ENCODE measurements at places on chromosomes 2 and 18. TPM values are rescaled to one million over a fixed set of nuclear protein-coding genes. Genes with fewer than 3 reads are reported as not detected.

GRCh38 chr18:10995550-10995949 lies 153.8 kb downstream of the PIEZO2 start:
- DNase-seq, result peak; percentile 82

Gene ASXL3
- total RNA-seq, result not detected

- DNase-seq, result no peak
Observed at GRCh38 chr2:144670080-144670479, 150.2 kb upstream of the ZEB2 start.

DNA sequence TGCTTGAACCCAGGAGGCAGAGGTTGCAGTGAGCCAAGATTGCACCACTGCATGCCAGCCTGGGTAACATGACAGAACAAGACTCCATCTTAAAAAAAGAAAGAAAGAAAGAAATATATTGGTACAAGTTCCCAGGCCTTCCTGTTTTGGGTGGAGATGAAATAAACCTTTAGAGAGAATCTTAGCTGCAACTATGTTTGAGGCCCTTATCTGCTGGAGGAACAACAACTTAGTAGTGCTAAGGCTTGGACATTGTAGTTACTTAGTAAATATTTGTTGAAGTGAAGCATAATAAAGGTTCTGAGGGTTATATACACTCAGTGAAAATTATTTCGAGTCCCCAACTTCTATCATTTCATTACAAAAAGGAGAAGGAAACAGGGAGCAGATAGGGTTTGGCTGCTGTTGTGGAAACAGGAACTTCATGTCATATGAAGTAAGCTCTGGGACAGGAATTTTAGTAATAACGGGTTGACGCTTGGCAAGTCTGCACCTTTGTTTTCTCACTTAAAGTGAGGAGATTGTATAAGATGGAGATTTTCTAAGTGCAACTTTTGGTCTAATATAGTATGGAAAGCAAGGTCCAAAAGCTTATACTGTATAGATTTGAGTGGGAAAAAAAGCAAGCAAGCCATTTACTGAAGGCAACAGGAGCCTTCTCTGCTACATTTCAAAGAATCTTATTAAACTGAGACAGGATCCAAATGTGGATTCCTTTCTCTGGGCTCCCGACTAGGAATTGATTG lies 40.0 kb upstream of the AGPS start:
- DNase-seq, result no peak

- no peak for DNase-seq
Observed at GRCh38 chr2:110860630-110861029, 128.3 kb downstream of the ACOXL start.

- no peak for DNase-seq
Observed at GRCh38 chr2:239934571-239935171, 90.5 kb downstream of the NDUFA10 start.

DNA sequence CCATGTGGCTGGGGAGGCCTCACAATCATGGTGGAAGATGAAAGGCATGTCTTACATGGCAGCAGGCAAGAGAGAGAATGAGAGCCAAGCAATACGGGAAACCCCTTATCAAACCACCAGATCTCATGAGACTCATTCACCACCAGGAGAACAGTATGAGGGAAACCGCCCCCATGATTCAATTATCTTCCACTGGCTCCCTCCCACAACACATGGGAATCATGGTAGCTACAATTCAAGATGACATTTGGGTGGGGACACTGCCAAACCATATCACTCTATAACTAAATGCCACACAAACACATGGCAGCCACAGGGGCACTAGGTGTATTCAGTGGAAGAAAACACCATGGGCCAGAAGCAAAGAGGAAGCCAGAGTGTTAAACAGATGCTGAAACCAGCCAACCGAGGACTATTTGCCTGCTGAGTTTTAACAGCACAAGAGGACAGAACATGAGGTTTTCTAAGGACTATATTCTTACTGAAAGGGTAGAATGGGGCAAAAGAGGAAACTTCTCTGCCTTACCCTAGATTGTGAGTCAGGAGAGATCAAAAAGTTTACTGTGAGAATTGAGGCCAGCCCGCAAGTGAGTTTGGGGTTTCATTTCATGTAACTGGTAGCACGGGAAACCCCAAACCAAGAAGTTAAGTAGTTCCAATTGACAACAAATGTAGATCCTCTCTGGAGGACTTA lies 49.2 kb downstream of the SIGLEC15 start:
- peak; percentile 40 for DNase-seq

- no peak for DNase-seq
Observed at GRCh38 chr2:111947219-111947618, 48.8 kb downstream of the MERTK start.

Gene MC5R
- not detected for total RNA-seq

- DNase-seq, result no peak
Observed at GRCh38 chr18:63590373-63590772, 3.2 kb downstream of the SERPINB13 start.

Gene ARL5A
- 60.4 TPM for total RNA-seq

DNA sequence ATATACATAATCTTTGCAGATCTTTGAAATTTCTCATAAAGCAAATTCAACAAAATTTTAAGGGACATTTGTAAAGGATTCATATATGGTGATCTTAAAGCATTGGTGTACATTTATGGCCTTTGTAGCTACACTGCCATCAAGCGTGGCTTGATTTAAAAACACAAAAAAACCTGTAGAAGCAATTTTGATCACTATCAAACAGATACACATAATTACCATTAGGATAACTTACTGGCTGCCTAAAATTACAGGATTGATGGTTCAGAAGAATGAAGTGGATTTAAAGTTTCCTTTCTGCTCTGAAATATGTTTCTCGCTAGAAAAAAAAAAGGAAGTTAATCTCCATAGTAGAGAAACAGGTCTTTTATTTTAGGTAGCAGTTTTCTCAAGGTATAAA lies 31.4 kb downstream of the MAPRE2 start:
- DNase-seq, result no peak

GRCh38 chr2:74439803-74440377 lies 1.8 kb downstream of the RTKN start:
- DNase-seq, result peak; percentile 34

DNA sequence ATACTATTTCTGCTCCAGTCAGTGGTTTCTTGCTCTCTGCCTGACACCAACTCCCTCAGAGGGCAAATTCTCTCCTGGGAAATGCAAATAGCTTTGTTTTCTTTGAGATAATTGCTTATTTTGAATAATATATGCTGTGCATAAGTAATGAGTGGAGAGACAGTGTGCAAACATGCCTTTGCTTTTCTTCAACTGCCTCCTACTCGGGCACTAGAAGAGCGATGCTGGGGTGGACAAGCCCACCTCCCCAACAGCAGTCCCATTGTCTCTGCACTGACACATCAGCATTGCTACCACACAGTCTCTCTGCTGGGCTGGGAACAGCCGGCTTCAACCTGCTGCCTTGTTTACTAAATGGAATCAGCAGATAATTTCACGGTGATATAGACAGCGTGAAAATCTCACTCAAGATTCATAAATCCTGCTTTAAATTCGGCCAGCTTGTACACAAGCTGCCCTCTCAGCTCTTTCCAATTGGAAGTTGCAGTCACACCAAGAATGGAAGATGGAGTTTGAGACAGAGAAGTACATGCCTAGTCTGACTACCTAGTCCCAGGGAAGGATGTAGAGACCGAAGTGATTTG lies 694.5 kb downstream of the TDRD15 start:
- no peak for DNase-seq

DNA sequence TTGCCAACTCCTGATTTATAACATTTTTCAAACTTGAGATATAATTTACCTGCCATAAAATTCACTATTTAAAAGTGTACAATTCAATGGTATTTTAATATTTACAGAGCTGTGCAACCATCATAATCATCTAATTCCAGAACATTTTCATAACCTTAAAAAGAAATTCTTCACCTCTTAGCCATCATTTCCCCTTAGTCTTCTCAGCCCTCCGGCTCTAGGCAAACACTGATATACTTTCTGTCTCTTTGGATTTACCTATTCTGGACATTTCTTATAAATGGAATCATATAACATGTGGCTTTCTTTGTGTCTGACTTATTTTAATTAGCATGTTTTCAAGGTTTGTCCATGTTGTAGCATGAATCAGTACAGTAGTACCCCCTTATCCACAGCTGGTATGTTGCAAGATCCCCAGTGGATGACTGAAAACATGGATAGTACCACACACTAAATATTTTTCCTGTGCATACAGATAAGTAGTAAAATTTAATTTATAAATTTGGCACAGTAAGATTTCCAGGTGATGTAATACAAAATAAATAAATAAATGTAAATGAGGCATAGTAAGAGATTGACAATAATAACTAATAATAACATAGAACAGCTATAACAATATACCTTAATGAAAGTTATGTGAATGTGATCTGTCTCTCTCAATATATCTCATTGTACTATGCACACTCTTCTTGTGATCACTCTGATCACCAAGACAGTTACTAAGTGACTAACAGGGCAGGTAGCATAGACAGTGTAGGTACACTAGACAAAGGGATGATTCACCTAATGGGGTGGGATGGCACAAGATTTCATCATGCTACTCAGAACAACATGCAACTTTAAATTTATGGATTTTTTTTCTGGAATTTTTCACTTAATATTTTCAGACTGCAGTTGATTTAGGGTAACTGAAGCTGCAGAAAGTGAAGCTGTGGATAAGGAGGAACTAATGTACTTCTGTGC lies 73.1 kb downstream of the RAB3GAP1 start:
- DNase-seq, result peak; percentile 8

DNA sequence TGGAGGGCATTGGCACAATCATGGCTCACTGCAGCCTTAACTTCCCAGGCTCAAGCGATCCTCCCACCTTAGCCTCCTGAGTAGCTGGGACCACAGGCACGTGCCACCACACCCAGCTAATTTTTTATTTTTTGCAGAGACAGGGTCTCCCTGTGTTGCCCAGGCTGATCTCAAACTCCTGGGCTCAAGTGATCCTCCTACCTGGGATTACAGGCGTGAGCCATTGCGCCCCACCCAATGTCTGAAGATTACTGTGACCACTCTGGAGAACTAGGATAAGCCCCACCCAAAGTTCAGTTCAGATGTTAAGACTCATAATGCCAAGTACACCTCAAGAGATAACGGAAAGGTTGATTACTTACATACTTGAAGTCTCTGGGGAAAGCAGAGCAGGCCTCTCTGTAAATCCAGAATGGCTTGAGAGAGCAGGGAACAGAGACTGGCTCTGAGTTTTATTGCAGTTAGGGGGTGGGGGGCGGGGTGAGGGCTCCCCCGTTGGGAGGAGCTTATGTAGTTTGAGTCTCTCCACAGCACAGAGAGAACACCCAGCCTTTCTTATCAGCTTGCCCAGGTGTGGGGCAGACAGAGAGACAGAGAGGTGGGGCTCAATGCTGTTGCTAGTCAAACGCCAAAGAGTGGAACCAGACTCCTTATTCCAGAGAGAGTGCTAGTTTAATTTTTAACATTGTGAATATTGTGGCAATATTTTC lies 26.5 kb upstream of the ERICH2 start:
- DNase-seq, result no peak

DNA sequence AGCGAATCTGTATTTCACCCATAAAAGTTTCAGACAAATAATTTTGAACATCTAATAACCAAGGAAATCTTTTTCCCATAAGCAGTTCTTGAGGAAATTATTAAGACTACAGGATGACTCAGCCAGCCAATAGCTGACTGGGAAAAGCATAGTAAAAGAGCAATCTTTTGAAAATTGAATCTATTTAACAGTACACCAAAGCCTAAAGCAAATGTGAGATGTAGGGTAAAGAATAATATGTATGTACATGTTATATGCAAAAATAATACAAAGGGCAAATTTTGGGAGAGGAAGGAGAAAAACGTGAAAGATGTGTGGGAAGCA lies 12.6 kb upstream of the KDSR start:
- no peak for DNase-seq

DNA sequence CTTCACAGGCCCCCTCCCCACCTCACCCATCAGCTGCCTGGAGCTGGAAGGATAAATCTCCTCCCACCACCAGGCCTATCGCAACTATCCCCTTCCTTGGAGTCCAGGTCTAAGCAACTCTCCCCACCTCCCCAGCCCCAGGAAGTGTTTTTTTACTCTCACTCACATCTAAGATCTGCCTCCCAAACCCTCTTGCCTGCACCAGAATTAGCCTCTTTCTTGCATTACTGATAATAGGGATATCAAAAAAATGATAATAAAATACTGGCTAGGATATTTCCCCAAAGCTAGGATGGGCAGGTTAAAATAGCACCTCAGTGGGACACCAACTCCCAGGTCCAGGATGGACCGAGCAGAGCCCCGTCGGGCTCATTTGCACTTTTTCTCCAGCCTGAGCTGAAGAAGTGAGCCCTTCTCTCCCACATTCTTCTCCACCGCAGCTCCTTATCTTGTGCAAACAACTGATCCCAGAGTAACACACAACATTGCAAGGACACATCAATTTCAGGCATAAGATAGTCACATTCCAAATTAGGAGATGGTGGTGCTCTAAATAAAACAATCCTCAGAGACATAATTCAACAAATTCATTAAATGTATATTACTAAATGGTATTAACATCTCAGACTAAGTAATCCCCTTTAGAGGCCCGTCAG lies 17.7 kb upstream of the CIB4 start:
- DNase-seq, result no peak

DNA sequence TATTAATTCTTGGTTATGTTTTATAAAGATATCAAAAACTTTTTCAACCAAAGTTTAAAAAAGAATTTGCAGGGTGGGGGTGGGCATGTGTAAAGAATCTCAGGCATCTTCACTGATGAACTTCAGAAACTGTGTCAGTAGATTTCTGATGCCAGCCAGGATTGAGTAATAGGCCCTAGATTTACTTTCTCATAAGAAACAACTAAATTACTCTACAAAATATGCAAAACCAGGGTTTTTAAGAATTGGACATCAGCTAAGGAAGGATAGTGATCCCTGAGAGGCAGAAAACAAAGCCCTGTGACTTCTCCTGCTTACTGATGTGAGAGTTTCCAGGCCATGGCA lies 11.9 kb upstream of the IL1R1 start:
- DNase-seq, result no peak

Gene LMAN1
- total RNA-seq, result 229 TPM

Gene SCYGR4
- not detected for total RNA-seq

DNA sequence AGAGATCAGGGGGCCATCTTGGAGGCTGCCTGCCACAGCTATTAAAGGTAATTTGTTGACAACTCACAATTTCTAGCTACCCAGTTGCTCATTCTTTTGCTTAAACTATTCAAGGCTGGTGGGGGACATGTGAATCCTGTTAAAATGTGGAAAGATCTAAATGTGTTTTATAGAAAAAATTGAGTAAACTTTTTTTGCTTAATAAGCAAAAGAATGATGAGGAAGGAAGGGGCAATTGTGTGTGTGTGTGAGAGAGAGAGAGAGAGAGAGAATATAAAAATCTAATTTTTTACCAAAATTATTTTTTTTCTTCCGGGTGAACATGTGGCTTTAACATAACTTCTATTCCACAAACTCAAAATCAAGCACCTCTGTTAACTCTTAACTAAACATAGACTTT lies 5.2 kb upstream of the IL1RL1 start:
- DNase-seq, result no peak

DNA sequence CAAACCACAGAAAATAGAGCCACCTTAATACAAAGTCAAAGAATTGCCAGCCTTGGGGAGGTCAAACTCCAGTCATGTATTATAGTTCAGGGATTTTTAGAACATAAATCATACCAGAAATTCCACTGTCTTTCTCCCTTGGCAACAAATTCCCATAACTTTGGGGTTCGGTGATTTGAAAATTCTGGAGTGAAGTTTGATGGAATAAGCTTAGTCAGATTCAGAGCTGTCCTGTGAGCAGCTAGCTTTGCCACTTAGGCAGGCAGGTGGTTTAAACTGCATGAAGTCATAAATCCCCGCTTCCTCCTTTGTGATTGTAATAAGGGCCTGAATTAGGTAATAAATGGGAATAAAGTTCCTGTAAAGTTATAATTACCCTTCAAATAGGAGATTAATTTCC lies 457.0 kb upstream of the HNMT start:
- DNase-seq, result peak; percentile 1

Gene COL4A4
- 0.89 TPM for total RNA-seq

Gene WDPCP
- total RNA-seq, result 4.2 TPM

Gene TMEM200C
- 0.54 TPM for total RNA-seq
